ENCODE measurements at places on chromosomes 2 and 18.

DNA sequence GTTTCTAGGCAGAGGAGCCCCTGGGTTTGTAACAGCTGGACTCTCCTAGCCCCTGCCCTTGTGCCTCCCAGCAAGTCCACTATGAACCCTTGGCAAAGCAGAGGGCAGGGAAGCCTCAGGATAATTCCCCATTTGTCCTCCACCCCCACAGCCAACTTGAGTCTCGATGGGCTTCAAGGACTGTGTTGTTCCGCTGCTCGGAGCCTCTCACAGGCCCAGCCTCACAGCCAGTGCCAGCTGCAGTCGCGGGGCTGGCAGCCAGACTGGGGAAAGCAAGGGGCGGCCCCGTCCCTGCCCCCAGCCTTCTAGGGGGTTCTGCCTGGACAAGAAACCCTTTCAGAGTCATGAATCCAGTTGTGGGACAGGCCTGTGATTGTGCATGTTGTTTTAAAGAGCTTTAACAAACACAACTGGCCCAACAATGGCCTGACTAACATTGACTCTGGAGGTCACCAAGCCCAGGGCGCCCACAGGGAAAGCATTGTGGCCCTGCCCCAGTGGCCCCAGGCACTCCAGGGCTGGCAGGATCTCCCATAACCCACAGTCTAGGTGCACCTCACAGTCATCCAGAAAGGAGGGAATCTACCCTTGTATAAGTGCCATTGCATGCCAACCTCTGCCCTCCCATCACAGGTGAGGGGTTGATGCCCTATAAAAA, 71.8 kb upstream of the DAPL1 start:
- DNase-seq = peak; percentile 93

- DNase-seq = no peak
Observed at GRCh38 chr2:204507636-204508035, 37.6 kb upstream of the PARD3B start.

GRCh38 chr18:3652380-3653262, 202.6 kb downstream of the TGIF1 start:
- DNase-seq = no peak

- no peak for DNase-seq
Observed at GRCh38 chr18:78144669-78145068, 834.9 kb upstream of the SALL3 start.

DNA sequence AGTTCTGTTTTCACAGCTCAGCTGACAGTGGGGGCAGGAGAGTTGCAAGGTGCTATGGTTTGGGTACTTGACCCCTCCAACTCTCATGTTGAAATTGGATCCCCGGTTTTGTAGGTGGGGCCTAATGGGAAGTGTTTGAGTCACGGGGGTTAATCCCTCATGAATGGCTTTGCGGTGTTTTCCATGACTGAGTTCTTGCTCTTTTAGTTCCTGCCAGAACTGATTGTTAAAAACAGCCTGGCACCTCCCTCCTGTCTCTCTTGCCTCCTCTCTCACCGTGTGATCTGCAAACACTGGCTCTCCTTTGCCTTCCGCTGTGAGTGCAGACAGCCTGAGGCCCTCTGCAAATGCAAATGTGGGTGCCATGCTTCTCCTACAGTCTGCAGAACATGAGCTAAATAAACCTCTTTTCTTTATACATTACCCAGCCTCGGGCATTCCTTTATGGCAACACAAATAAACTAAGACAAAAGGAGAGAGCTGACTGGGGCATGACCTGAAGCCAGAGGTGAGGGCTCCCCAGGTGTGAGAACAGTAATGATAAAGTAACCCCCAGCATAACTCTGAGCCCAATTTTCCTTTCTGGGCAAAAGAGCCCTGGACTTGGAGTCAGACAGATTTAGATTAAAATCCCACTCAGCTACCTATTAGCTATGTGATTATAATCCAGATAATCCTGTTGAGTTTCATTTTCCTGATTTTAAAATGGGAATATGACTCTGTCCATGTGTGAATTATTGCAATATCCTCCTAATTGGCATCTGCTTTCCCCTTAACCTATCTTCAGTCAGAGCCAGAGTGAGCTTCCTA, 64.9 kb upstream of the CAPN13 start:
- no peak for DNase-seq

DNA sequence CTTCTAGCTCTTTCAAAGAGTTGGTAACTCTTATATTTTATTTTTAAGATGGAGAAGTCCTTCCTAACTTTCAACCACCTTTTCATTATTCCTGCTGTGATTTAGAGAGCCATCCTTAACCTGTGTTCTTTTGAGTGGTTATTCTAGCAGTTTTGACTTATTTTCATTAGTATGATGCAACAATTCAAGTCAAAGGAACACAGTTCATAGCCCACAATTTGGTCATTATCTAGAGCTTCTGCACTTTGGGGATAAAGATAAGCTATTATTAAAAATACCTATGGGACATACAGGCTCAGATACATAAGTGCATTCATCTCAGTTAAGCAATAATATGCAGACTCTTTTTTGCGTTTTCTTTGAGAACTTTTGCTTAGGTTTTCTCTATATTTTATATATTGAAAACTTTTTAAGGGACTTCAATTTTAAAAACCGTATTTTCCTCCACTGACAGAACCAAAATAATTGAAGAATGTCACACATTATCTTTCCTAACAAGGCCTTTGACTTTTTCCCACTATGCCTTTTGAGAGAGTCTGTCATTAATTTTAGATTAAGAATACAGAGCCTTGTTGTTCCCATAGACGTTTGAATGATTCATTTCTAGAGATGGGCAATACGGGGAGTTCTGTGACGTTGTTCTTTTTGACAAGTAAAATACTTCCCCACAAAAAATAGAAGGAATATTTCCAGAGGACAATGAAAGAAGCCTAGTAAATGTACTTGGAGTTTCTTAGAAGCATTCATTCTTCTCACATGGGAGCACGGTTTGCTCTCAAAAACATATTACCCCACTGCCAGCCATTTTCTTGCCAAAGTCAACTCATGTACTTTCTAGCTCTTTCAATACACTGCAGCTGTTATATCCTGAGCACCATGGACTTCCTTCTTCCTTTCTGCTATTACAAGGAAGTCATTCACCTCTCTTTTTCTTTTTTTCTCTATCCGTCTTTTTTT, 42.9 kb upstream of the RASGRP3 start:
- DNase-seq = no peak

DNA sequence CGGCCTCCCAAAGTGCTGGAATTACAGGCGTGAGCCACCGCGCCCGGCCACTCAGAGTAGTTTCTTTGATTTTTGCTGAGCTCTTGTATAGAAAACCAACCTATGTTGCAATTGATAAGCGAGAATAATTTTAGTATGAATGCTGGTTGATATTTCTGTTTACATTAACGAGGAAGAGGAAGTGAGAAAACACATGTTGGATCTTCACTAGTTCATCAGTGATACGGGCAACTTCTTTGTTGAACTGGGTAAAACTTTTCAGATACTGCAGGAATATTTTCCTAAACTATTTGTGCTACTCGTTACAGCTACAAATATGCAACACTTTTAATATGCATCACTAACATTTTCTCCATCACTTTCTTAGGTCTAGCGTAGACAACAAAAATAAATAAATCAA, 67.9 kb upstream of the SLC25A52 start:
- no peak for DNase-seq

Measured in substantia nigra (tissue), 51 donors.